ENCODE measurements at places on chromosomes 6 and 20.

DNA sequence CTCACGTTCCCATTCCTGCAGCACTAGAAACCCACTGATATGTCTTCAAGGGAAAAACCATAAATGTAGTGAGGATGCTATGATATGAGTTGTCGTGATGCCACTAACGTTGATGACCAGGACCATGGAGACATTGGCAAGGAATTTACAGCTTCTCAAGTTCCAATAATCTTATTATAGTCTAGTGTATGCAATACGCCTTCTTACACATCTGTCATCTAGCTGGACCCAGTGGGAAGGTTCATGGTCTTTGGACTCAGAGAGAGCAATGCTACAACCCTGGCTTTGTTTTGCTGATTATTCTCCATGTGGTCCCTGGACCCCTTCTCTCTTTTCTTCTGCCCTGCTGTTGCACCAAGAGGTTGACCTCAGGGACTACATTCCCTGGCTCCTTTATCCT lies 76.0 kb upstream of the BMP2 start:
- no peak for DNase-seq

- DNase-seq = no peak
Measured at GRCh38 chr6:161407581-161407980, 133.7 kb upstream of the AGPAT4 start.

GRCh38 chr6:40958738-40959137 lies 80.3 kb downstream of the UNC5CL start:
- no peak for DNase-seq

DNA sequence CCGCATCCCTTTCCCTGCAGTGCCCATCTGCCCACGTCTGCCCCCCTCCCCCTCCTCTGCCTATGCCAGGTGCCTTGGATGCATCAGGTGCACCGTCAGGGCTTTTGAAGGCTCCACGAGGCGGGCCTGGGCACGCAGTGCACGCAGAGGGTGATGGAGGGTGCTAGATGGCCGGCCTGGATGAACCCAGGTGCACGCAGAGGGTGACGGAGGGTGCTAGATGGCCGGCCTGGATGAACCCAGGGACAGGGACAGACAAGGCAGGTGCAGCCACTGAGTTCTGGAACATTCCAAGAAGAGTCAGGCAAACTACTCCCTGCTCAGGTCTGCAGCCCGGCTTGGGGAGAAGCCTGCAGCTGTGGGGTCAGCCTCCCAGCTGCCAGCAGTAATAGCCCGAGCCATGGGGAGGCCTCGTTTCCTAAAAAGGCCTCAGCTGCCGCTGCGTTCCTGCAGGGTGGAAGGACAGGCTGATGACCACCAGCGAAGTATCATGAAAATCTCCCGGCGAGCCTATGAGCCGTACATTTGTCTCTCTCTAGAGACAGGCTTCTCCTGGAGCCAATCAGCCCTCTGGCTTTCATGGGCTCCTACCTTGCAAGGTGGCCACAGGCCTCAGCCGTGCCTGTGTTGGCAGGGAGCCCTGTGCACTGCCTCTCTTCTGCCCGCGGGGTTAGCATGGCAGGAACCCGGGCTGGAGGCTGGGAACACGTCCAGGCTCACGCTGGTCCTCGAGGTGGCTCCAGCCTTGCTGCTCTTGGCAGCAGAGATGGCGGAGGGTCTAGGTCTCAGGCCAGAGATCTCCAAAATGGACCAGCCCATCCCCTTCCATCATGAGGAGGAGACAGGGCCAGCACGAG lies 29.6 kb downstream of the NTSR1 start:
- DNase-seq = no peak

GRCh38 chr6:42960243-42961019 lies at the start of gene GNMT:
Gene GNMT, plus strand, starts transcription at chr6:42960754. Its CDS starts 14 bp downstream, at chr6:42960768.
- DNase-seq = no peak

DNA sequence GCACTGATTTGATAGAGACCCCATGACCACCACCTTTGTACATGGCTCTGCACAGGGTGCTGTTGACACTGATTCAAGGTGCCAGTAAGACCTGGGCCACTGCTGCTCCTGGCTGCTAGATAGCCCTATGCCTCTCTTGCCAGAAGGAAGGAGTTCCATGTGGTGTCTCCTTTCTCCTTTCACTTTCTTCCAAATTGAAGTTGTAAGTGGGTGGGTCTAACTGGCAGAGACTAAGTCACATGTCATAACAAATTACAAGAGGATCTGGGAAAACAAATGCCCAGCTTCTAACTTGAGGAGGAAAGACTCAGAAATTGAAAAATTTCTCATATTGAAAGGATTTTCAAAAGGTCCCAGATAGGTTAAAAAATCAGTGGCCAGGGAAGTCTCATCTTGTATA lies 116.8 kb downstream of the TFAP2B start:
- no peak for DNase-seq
